CD8-positive, alpha-beta T cell (primary cell): ENCODE measurements at places on chromosomes 11 and 22. TPM values are rescaled to one million over a fixed set of nuclear protein-coding genes. Genes with fewer than 3 reads are reported as not detected.

DNA sequence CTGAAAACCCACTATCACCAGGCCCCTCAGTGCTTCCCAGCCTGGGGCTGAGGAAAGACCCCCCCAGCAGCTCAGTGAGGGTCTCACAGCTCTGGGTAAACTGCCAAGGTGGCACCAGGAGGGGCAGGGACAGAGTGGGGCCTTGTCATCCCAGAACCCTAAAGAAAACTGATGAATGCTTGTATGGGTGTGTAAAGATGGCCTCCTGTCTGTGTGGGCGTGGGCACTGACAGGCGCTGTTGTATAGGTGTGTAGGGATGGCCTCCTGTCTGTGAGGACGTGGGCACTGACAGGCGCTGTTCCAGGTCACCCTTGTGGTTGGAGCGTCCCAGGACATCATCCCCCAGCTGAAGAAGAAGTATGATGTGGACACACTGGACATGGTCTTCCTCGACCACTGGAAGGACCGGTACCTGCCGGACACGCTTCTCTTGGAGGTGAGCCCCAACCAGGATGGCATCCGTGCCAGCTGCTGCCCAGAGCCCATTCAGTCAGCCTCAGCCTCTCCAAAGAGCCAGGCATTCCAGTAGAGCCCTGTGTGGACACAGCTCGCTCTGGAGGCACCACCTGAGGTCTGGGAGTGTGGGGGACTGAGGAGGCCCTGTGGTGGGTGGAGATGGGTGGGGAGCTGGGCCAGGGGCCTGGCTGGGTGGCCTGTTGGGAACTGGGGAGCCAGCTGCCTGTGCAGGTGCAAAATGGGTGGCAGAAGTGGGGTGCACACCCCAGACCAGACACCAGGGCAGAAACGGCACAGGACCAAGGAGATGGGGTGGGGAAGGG is 22.4 kb upstream of the TXNRD2 start:
- no peak for DNase-seq

GRCh38 chr11:27309046-27309445 is 54.0 kb downstream of the CCDC34 start:
- DNase-seq: no peak

- DNase-seq: no peak
These were observed 6.4 kb downstream of the TSSC4 start for GRCh38 chr11:2406878-2407410.

DNA sequence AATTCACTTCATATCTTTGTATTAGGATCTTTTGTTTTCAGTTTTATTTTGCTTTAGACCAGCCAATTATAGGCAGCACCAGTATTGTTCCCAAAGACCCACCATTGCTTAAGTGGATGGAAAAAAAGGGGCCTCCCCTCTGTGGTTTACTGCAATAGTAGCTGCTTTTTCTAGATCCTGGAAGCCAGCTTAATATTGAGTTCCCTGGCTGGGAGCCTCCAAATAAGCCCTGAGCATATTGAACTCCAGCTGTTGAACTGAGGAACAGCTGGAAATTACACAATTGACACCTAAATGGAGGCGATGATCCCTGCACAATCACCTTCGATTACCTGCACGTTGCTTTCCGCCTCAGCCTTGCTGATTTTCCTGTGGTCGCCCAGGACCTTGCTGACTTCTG is 576.0 kb downstream of the SOX6 start:
- DNase-seq: no peak

The ZNRF3 gene
- 0.69 TPM for total RNA-seq

DNA sequence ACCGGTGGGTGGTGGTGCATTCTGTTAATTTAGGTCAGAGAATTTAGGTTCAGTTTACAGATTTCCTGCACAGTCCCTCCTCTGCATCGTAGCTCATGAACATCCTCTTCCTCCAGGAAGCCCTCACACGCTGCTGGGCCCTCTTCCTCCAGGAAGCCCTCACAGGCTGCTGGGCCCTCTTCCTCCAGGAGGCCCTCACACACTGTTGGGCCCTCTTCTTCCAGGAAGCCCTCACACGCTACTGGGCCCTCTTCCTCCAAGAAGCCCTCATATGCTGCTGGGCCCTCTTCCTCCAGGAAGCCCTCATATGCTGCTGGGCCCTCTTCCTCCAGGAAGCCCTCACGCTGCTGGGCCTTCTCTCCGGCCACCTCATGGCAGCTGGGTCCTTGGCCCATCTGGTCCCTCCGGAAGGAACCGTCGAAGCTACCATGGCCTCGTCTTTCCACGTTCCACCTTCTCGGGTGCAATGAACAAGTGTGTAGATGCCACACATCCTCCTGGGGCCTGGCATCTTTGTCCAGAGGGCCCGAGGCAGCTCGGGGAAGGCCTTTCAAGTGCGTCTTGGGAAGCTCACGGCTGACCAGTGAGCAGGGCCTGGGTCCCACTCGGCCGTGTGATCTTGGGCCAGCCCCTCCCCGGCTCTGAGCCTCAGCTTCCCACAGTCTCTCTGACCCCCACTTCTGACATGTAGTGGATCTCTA is 58.9 kb upstream of the PPARA start:
- no peak for DNase-seq

The MRGPRE gene
- not detected for total RNA-seq

The DCHS1 gene
- total RNA-seq: 11.1 TPM

DNA sequence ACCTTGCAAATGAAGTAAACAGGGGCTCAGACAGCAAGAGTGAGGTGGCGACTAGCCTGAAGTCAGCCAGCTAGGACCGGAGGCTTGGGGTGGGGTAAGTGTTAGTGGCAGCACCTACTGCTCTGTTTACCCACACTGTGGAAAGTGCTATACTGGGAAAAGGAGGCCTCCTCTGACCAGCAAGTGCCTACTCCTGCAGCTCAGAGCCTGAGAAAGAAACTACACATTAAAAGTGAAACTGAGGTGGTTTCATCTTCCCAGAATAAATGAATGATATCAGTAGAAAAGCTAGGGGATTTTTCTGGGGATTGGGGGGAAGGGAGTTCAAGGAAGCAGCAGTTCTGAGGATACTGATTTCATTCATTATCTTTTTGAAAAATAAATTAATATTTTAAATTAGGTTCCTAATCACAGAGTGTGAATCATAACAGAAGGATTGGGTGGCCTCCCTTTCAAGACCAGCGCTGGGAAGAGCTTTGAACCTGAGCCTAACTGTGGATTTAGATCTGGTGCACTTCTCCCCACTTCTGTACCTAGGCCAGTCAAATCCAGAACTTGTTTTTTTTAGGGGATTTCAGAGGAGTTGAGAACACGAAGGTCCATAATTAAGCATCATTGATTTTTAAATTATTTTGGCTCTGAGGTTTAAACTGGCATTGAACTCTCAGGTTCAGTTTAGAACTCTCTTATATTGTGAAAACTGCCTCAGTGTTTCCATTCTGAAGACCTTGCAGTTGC is 48.1 kb upstream of the GRAMD1B start:
- no peak for DNase-seq

The CRYBB2 gene
- not detected for total RNA-seq

GRCh38 chr11:120424970-120425332 is 86.6 kb upstream of the GRIK4 start:
- no peak for DNase-seq

DNA sequence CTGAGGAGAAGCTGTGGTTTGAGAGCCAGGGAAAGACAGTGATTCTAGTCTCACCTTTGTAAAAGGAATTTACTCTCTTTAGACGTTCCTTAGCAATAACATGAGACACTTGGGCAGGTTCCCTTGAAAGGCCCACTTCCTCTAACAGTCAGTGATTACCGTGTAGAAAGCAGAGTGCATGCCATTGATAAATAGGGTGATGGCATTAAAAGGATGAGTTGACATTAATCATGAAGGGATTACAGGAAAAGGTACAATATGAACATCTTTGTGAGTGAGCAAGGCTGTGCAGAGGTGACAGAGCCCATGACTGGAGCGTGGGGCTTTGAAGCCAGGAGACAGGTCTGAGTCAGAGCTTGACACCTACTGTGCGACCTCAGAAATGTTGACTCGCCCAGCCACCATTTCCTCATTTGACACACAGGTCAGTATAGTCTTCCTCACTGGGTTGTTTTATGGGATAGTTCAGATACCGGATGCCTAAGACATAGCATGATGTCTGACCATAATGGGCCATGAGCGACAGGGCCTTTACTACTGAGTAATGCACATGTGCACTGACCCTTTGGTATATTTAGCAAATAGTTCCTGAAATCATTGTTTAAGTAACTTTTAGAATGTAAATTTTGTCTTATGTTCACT is 341.7 kb upstream of the MTNR1B start:
- DNase-seq: no peak

The HBB gene
- 1.1 TPM for total RNA-seq

DNA sequence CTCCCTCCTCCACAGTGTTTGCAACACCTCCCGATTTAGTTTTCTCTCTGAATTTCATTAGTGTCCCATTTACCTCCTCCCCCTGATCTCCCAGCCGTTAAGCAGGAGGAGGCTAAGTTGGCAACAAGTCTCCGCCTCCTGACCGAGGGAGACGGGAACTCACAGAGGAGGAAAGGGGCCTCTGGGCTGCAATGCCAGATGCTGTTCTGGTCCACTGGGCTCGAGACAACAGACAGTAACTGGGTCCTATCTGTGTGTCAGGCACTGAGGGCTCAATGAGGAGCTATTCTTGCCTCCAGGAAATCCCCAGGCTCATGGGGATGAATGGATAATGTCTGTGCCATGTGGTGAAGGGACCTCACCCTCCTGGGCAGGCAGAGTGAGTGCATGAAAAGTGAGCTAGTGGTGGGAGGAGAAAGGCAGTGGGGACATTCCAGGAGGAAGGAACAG is 228.1 kb downstream of the TENM4 start:
- DNase-seq: no peak

- no peak for DNase-seq
These were observed 6.3 kb downstream of the PPM1F start for GRCh38 chr22:21946262-21946925.

GRCh38 chr11:8756201-8756600 is 73.6 kb downstream of the RPL27A start:
- DNase-seq: no peak

DNA sequence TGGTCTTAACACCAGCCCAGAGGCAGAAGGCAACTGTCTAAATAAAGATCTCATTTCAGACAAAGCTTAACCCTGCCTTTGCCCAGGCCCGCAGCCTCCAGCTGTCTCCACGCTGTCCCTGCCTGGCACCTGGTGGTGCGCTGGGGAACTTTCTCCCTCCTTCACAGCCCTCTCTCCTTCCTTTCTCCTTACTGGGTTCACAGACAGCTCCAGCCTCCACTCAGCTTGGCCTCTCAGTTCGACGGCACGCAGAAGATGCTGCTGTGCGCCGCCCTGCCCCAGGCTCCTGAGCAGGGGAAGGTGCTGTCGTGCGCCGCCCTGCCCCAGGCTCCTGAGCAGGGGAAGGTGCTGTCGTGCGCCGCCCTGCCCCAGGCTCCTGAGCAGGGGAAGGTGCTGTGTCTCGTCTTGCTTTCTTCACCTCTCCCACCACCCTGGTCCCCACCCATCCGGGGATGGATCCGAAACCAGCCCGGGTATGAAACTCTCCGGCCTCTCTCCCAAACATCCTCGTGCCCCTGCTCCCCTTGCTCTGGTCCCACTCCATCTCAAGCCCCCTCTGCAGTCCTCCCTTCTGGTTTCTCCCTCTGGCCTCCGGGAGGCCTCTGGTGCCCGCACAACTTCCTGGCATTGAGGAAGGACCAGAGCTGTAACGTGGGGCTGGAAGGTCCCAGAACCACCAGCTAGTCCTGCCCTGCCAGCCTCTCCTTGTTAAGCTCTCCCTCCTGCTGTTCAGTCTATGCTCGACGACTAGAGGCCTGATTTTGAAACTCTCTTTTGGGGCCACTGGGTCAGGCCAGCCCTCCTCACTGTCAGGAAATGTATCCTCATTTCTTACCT is 22.9 kb upstream of the JAM3 start:
- DNase-seq: peak; percentile 56

DNA sequence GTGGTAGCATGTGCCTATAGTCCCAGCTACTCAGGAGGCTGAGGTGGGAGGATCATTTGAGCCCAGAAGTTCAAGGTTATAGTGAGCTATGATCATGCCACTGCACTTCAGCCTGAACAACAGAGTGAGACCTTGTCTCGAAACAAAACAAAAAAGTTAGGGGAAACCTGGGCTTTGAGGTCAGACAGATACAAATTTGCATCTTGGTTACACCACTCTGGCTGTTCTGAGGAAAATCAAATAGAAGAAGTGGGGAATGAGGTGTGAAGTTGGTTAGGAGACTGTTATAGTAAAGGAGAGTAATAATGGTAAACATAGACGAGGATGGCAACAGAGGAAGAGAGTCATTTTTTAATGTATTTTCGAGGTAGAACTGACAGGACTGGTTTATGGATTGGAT is 62.6 kb downstream of the PPME1 start:
- no peak for DNase-seq

DNA sequence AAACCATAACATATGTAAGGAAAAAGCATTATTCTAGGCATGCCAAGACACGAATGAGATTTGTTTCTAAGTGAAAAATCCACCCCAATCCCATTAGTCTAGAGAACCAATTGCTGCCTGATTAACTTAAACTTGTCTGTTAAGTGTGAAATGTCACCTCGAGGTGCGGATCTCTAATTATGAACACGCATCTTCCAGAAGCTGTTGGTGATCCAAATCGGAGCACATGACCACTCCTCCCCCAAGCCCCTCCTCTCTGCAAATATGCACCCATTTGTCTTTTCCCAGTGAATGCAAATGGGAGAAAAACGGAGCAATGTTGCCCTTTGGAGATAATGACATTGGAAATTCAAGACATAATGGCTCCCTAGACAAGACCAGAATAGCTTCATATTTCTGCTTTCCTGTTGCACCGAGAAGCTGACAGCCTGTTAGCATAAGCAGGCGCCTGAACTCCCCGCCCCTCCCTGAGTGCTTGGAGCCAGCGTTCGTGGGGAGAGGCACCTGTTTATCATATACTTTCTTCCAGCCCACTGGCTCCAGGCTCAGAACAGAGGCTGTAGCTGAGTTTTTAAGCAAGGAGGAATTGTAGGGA is 6.0 kb upstream of the FXYD6 start:
- DNase-seq: no peak

DNA sequence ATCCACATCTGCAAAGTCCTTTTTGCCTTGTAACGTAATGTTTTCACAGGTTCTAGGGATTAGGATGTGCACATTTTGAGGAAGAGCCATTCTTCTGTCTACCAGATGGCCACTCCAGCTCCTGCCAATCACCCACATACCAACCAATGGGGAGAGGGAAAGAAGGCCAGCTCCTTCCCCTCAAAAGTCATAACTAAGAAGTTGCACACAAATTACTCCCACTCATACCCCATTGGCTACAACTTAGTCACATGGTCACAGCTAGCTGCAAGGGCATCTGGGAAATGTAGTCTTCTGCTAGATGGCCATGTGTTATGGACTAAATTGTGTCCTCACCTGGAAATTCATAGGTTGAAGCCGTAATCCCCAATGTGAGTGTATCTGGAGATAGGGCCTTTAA is 15.4 kb upstream of the MYOD1 start:
- DNase-seq: no peak

The MS4A15 gene
- total RNA-seq: not detected
